ENCODE measurements at places on chromosomes 11 and 22.

DNA sequence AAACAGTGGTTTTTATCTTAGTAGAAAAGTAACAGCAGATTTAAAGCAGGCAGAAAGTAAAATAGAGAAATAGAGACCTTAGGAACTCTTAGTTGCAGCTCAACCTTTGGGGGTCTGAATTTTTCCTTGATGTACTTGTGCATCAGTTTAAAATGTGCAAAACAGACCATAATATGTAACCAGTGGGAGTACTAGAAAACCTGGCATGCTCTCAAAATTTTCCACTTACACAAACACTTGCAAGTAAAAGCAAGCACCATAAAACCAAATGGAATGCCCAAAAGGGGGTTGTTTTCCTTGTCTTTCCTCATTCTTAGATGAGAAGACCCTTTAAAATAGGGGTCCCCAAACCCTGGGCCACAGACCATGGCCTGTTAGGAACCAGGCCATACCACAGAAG, 12.9 kb upstream of the MRGPRE start:
- DNase-seq: no peak

DNA sequence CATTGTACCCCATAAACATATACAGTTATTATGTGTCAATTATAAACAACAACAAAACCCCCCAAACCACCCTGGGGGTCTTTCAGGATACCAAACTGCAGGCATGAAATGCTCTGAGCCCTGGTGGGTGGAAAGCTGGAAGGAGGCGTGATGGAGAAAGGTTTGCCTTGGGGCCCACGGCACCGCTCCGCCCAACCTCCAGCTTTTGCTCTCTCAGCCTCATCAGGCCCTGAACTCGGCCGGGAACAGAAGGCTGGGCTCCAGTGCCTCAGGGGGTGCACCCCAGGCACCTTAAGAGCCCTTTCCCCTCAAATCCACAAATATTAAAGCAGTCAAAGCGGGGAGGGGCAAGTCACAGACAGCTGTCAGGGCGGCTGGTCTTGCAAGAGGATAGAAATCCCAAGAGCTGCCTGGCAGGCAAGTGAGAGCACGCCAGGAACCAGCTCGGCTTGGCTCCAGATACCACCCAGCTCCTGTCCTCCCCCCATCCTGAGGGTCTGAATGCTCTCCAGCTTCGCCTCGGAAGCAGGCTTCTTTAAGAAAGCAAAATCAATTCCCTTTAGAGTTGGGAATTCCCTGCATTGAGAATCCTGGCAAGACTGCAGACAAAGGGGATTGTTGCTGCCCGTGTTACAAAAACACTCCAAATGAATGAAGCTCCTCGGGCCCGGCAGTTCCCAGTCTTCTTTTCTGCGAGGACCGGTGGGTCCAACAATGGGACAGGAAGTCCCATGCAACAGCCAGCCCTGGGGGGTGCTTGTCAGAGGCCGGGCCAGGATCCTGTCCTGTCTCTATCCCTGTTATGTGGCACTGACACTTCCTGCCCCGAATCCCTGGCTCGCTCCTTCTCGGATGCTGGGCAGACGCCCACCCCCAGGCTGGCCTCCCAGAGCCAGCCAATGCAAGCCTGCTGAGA, 80.8 kb downstream of the NAT10 start:
- DNase-seq: no peak

DNA sequence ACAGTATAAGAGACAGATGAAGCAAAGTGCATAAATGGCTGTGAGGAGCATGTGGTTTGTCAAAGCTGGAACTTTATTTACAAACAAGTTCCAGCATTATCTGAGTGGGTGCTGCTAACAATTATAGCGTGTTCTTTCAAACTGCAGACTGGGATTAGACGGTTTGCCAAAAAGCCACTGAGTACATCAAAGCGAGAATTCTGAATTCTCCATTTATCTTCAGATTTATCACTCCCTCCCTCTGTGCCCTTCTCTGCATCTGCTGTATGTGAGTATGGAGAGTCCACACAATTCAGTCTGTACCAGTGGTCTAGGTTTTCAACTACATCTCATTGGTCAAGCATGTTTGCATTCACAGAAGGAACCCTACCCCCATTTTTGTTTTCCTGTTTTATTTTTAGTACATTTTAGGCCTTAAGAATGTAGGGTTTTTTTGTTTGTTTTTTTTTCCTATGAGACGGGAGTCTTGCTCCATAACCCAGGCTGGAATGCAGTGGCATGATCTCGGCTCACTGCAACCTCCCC, 18.1 kb upstream of the INCENP start:
- DNase-seq: no peak

DNA sequence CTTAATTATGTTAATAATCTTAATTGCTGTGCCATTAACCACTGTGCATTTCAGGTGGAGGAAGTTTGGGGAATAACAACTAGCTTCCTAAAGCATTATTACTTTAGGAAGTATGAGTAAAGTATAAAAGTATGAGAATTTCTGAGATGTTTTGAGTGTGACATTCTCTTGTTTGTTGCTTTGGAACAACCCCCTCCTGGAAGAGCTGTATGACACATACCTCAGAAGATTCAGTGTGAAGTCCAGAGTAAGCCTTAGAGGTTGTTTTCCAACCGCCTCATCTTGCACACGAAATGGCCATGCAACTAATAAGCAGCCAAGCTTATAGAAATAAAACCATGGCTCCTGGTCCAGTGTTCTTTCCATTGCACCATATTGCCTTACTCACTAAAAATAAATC, 21.7 kb downstream of the CCDC81 start:
- DNase-seq: no peak

DNA sequence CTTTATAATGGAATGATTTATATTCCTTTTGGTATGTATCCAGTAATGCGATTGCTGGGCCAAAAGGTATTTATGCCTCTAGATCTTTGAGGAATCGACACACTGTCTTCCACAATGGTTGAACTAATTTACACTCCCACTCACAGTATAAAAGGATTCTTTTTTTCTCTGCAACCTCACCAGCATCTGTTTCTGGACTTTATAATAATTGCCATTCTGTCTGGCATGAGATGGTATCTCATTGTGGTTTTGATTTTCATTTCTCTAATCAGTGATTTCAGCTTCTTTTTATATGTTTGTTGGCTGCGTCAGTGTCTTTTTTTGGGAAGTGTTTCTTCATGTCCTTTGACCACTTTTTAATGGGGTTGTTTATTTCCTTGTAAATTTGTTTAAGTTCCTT, 679.3 kb downstream of the JRKL start:
- no peak for DNase-seq

- DNase-seq: no peak
These were observed 12.6 kb downstream of the CHRM1 start for GRCh38 chr11:62908468-62909072.

DNA sequence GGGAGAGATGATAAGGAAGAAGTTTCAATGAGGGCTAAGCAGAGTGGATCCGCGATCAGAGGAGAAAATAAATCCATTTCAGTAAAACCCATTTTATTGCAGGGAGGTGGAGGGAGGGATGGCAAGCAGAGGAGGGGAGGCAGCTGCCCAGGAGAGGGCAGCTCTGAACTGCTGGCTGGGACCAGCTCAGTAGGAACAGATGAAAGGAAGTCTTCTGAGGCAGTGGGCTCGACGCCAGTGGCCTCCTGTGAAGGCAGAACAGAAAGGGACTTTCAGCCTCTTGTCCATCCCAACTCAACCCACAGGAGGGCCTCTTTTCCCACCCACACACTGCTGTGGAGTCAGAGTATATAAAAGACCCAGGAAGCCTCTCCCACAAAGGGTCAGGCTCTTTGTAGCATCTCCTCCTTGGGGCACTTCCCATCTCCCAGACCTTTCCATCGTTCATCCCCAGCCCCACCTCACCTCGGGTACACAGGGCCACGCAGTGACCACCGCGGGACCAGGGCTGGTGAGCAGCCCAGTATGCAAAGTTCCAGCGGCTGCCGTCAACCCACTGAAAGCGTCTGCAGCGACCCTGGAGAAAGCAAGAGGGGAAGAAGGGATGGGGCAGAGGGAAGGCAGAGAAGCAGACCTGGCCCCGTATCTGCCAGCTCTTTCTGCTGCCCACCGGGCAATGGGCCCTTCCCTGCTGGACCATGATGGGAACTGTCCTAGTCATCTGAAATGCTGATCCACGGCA, 3.0 kb downstream of the PRG2 start:
- no peak for DNase-seq

GRCh38 chr22:44289414-44290171, 23.2 kb downstream of the SHISAL1 start:
- no peak for DNase-seq

GRCh38 chr11:134932761-134933160, 520.7 kb upstream of the B3GAT1 start:
- DNase-seq: no peak

DNA sequence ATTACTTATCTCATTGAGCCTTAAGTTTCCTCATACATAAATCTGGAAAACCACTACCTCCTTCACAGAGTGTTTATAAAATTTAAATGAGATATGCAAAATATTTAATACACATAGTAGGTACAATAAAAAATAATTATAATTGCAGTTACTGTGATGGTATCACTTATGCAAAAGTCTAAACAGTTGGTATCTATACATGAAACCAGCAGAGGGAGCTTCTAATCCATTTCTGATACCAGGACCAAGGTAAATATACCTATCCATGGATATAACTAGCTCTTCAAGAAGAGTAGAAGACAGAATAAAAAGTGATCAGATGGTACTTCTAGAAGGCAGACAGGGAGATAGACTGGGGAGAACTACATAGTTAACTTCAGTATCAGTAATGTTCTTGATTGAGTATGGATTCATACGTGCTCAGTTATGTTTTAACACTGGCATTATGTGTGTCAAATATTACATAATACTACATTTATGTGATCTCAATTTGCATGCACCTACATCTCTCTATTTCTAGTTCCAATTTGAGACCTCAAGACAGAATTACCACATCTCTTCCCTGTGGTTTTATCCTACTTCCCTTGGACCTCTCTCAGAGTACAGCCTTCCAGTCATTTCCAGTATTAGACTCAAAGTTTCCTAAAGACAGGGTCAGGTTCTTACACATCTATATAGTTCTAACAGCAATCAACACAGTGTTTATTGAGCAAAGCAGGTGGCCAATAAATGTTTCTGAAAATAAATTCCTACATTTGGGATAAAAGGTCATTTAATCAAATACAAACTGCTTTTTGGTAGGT, 13.7 kb upstream of the TSG101 start:
- DNase-seq: no peak

- DNase-seq: no peak
These were observed 3.6 kb downstream of the NRXN2 start for GRCh38 chr11:64719406-64719805.

DNA sequence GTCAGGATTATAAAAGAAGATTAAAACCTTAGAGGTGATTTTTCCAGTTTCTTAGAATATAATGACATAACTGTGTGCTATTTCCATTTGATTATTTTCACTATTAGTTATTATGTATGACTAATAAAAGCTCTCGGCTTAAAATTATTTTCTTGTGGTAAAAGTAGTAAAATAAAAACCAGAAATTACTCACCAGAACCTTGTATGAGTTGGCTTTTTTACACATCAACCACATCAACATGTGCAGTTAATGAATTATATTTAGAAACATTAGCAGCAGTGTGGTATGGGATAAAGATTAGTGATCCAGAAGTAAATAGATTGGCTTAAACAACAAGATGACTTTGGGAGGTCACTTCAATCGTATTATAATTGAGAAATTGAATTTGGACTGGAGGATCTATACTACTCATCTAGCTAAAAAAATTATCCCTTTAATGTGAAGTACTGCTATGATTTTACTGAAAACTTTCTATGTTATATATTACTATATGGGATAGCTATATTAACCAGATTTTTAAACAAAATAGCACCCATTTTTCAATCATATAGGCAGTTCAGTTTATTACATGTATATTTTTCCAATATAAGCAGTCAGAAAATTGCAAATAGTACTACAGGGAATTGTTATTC, 2.8 kb upstream of the BCO2 start:
- no peak for DNase-seq

DNA sequence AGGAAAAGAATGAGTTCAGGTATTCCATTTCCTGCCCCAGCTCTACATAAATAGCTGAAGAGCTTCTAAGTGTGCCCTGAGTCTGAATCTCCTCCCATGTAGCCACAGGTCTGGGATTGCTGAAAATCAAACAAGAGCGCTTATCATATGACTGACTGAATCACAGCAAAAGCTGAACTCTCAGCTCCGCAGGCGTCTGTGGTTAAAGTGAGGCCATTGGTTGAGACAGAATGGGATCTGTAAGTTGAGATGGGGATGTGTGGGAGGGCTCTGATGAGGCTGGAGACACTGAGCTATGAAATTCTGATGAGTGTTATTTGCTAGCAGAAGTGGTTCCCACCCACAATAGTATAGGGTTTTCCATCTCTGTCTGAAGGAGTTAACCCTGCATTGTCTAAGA, 637.0 kb downstream of the OPCML start:
- DNase-seq: no peak

- DNase-seq: no peak
These were observed 29.8 kb upstream of the CD5 start for GRCh38 chr11:61072316-61073109.

GRCh38 chr11:127006311-127006710, 5.7 kb upstream of the KIRREL3 start:
- DNase-seq: no peak

DNA sequence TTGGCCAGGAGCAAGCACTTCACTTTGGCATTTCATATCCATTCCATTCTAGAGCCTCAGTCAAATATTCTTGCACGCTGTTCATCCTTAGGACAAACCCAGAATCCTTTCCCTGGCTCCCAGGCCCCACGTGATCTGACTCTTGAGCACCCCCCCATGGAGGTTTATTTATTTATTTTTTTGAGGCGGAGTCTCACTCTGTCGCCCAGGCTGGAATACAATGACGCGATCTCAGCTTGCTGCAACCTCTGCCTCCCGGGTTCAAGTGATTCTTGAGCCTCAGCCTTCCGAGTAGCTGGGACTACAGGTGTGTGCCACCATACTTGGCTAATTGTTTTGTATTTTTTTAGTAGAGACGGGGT, 12.7 kb upstream of the TSGA10IP start:
- no peak for DNase-seq

- DNase-seq: no peak
These were observed 650.7 kb downstream of the FAM181B start for GRCh38 chr11:82082976-82083375.

- DNase-seq: no peak
These were observed 139.0 kb downstream of the BRD1 start for GRCh38 chr22:49688516-49689254.

DNA sequence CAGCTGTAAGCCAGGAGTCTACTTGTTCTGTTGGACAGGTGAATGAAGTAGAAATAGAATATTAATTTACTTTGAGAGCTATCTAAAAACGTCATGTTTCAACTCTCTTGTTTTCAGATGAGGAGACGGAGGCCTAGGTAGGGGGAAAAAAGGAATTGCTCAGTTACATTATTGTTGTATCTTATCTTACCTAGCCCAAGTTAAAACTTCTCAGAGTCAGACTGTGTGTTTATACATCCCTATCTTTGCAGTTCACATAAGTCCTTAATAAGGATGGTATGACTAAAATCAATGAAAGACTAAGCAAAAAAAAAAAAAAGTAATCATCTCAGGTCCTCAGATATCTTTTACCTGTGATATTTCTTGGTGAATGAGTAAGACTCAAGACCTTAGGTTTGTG, 62.8 kb downstream of the TEAD1 start:
- DNase-seq: no peak

GRCh38 chr11:17508791-17509190, 32.1 kb upstream of the ABCC8 start:
- DNase-seq: no peak

- DNase-seq: no peak
These were observed 196.3 kb upstream of the NARS2 start for GRCh38 chr11:78770931-78771330.

Data from Right ventricle myocardium inferior (tissue), 1 donor.